A549 treated with ZK216348 at 1 μM for 4 hours (cell line): ENCODE measurements at places on chromosomes 2 and 18. TPM values are rescaled to one million over a fixed set of nuclear protein-coding genes. Genes with fewer than 3 reads are reported as not detected.

TMEM17 gene
- 3.9 to 6.1 TPM (median 5.4 TPM) in 5 replicates for total RNA-seq

CPO gene
- 0.13 TPM in 1 of 5 replicates, not detected in the others for total RNA-seq

QPCT gene
- total RNA-seq = 16.7 to 20.7 TPM (median 18.6 TPM) in 5 replicates

VWA3B gene
- total RNA-seq = 0.33 TPM in 1 of 5 replicates, not detected in the others

LMAN2L gene
- 19.3 to 24.3 TPM (median 21.9 TPM) in 5 replicates for total RNA-seq

IL36B gene
- total RNA-seq = 0.15 to 0.37 TPM in 2 of 5 replicates, not detected in the others

CCDC178 gene
- total RNA-seq = not detected in 5 replicates

CTLA4 gene
- total RNA-seq = not detected in 5 replicates

ABCB11 gene
- total RNA-seq = 0.02 TPM in 1 of 5 replicates, not detected in the others

CCBE1 gene
- total RNA-seq = 7.6 to 16.2 TPM (median 11.4 TPM) in 5 replicates

YES1 gene
- 13.9 to 29.5 TPM (median 23.6 TPM) in 5 replicates for total RNA-seq

CIDEA gene
- not detected in 5 replicates for total RNA-seq

RIT2 gene
- total RNA-seq = not detected in 5 replicates

RTP5 gene
- total RNA-seq = not detected in 5 replicates

PASK gene
- total RNA-seq = 6.8 to 9.2 TPM (median 8.5 TPM) in 5 replicates

SCN9A gene
- 2.5 to 5.3 TPM (median 4.8 TPM) in 5 replicates for total RNA-seq

PCARE gene
- total RNA-seq = not detected in 5 replicates

FABP1 gene
- not detected in 5 replicates for total RNA-seq

RTKN gene
- 15.5 to 29.0 TPM (median 23.7 TPM) in 5 replicates for total RNA-seq

ATOH8 gene
- 7.8 to 14.0 TPM (median 9.8 TPM) in 5 replicates for total RNA-seq

ACVR1C gene
- total RNA-seq = 0.08 to 0.14 TPM in 2 of 5 replicates, not detected in the others

GPR45 gene
- total RNA-seq = not detected in 5 replicates

ABCG8 gene
- total RNA-seq = not detected in 5 replicates

SERPINB3 gene
- 0.12 to 0.19 TPM (median 0.14 TPM) in 4 of 5 replicates, not detected in the other for total RNA-seq

CHRND gene
- total RNA-seq = not detected in 5 replicates

UGT1A4 gene
- not detected in 5 replicates for total RNA-seq

OSGEPL1 gene
- total RNA-seq = 2.9 to 5.1 TPM (median 4.4 TPM) in 5 replicates

TEKT4 gene
- not detected in 5 replicates for total RNA-seq

IGFBP2 gene
- total RNA-seq = 57.5 to 90.1 TPM (median 86.0 TPM) in 5 replicates

SPEG gene
- total RNA-seq = 5.1 to 10.4 TPM (median 6.9 TPM) in 5 replicates

METTL8 gene
- 23.8 to 31.7 TPM (median 27.9 TPM) in 5 replicates for total RNA-seq

PMAIP1 gene
- 9.4 to 13.9 TPM (median 12.9 TPM) in 5 replicates for total RNA-seq

USP40 gene
- 20.0 to 27.4 TPM (median 25.1 TPM) in 5 replicates for total RNA-seq

SALL3 gene
- total RNA-seq = not detected in 5 replicates

STEAP3 gene
- 32.7 to 55.4 TPM (median 48.8 TPM) in 5 replicates for total RNA-seq
